Neural crest cell (in vitro differentiated cells): ENCODE measurements at places on chromosomes 4 and X.

GRCh38 chr4:159779716-159780115 lies 676.8 kb downstream of the RAPGEF2 start:
- DNase-seq: no peak

GRCh38 chrX:20715176-20715575 lies 448.5 kb upstream of the RPS6KA3 start:
- no peak for DNase-seq

DNA sequence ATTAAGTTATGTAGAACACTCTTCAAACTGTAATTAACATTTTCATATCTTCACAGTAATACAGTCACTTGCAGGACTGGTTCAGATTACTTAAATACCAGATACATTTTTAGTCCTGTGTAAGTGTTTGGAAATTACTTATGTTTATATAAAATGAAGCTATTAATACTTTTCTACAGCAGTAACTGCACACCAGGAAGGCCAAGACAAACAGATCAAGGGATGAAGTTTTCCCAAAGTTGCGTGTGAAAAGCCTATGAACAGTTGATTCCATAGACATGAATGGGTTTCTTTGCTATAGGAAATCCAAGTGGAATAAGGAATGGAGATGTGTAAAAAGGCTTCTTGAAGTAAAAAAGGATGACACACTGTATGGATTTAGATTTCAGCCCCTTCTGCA lies 28.9 kb upstream of the DRP2 start:
- DNase-seq: no peak

DNA sequence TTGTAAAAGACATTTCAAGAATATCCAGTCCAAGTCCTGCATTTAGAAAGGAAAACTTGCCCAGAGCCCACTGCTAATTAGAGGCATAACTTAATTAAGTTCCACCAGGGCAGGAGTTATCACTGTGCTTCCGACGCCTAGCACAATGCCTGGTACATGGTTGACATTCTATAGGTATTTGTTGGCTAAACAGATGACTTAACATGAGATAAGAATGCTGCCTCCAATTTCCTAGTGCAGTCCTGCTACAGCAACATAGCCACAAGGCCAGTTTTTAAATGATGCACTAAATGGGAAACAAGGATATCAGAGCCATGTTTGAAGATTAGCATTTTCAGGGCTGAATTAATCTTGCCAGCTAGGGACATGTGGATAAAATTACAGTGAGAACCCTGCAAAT lies 164.1 kb downstream of the RASL11B start:
- DNase-seq: no peak

DNA sequence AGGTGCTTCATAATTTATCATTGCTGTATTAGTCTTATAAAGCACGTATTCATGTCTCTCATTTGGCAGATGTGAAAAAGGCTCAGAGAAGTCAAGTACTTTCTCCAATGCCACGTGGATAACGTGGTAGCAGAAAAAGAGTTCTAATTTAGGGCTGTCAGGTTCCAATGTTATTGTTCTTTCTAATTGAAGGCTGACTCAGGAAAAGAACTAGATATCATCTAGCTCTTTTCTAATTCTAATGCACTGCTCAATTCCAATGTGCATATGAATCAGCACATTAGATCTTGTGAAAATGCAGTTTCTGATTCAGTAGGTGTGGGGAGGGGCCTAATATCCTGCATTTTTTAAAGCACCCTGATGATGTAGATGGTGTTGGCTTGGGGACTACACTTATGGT lies 22.8 kb downstream of the AGA start:
- DNase-seq: no peak

DNA sequence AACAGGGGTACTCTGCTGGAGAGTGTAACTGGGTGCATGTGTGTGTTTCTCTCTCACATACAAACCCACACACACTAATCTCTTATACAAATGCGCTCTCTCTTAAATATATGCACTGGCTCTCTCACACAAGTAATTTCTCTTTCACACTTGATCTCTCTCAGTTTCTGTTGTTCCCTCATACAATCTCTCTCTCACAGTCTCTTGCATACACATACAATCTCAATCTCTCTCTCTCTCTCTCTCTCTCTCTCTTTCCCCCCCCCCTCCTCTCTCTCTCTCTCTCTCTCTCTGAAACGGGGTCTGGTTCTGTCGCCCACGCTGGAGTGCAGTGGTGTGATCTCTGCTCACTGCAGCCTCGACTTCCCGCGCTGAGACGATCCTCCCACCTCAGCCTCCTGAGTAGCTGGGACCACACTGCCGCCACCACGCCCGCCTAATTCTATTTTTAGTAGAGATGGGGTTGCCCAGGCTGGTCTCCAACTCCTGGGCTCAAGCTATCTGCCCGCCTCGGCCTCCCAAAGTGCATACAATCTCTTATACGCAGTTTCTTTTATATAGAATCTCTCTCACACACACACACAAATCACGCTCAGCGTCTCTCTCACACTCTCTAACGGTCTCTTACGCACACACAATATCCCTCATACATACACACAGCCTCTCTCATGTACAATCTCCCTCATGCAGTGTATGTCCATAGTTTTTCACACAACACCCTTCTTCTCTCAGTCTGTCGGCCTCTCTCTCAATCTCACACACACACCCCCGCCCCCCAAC lies 518 bp upstream of the FAM241A start:
- DNase-seq: no peak

GRCh38 chr4:8911316-8912088 lies 39.9 kb upstream of the HMX1 start:
- DNase-seq: no peak

- no peak for DNase-seq
These were observed 48.5 kb upstream of the GPRIN3 start for GRCh38 chr4:89356086-89356485.

- no peak for DNase-seq
These were observed 9.9 kb downstream of the ABCG2 start for GRCh38 chr4:88148560-88148959.

DNA sequence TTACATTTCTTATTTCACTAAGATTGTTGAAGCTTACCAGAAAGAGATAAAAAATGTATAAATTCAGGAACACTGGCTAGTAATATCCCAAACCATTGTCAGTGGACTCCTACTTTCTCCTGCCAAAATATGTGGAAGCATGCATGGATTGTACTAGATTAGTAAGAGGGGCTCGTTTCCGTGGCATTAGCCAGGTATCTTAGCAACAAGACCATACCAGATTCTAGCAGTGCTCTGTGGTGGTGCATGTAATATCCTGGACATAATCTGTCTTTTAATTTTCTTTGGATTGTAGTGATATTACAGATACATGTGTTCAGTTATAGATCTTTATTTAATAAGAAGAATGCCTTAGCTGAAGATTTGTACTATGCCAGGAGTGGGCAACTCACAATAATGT lies 371.9 kb upstream of the PITX2 start:
- no peak for DNase-seq

DNA sequence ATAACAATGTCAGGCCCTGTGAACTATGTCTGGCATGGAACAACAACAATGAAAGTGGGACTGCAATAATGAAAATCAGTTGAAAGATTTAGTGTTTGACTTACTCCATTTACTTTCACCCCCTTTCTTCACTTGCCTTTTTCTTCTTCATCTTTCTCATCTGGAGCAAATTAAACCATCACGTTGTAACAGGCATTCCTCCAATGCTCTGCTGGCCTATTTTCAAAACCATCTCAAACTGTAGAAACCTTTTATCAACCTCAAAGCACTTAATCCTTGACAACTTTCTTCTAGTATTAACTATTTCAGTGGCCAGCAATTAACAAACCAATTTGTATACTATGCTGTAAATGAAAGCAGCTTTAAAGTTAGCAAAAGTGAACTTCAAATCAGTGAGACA lies 8.3 kb downstream of the KLHL13 start:
- DNase-seq: no peak

DNA sequence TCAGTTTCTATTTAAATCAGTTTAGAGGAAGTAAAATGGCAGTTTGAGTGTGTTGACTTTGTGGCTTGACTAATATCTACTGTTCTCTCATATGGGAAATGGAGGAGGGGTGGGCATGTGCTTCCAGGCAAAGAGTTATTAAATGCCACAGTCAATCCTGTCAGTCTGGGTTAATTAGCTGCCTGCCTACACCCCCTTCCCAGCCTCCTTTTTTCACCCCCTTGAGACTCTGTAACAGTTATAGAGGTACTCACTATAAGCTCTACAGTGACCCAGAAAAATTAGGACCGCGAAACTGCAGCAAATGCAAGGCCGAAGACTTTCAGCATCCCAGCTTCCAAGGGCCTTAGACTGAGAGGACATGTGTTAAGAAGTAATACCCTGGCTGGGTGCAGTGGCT lies 165.2 kb downstream of the CORIN start:
- DNase-seq: no peak

DNA sequence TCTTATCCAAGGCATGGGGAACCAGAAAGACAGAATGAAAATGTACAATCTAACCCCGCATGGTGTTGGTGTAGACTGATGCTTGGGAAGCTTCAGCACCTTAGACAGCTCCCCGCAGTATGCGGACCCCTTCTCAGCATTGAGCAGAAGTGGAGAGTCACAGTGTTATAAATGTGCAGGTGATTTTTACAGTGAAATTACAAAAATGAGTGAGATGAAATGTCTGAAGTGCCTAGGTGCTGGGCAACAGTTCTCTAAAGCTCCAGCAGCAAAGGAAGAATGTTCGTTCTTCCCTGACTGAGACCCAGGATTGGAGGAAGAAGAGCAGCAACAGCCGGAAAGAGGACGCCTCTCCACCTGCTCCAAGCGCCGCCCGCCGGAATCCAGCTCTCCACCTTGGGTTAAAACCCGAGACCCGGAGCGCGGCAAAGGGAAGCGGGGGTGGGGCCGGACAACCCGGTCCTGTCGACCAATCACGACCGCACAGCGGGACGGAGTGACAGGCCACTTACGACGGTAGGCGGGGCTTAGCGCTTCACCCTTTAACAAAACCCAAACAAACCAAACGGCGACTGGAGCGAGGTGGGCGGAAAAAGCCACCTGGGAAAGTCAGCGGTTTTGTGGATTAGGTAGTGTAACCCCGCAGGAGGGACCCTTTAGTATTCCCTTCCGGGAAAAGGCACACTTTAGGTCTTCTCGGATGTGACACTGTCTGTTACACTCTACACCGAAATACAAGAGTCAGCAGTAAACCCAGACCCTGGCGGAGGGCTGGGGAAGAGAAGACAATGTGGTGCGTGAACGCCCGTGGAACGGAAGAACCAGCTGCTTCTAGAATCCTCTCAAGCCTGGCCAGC lies at the start of gene GLRA3:
TSS of gene GLRA3 (minus strand) at position 403 of the 857 bp plus-strand sequence. CDS start 436 bp downstream, outside the sequence.
- peak; percentile 64 for DNase-seq

DNA sequence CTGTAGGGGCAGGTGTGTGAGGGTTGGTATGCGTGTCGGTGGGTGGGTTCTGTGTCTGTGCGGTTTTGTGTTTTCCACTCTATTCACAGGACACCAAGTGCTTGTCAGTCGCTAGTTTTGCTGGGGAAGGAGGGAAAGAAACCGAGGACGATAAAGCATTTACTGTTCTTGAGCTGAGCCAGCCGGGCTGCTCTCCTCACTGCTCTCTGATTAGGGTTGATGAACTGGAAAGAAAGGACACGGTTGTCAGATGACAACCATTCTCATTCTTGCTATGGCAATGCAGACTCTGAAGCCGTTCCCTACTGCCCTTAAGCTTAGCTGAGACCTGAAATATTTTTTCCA lies 832 bp downstream of the EGFL6 start:
- no peak for DNase-seq

DNA sequence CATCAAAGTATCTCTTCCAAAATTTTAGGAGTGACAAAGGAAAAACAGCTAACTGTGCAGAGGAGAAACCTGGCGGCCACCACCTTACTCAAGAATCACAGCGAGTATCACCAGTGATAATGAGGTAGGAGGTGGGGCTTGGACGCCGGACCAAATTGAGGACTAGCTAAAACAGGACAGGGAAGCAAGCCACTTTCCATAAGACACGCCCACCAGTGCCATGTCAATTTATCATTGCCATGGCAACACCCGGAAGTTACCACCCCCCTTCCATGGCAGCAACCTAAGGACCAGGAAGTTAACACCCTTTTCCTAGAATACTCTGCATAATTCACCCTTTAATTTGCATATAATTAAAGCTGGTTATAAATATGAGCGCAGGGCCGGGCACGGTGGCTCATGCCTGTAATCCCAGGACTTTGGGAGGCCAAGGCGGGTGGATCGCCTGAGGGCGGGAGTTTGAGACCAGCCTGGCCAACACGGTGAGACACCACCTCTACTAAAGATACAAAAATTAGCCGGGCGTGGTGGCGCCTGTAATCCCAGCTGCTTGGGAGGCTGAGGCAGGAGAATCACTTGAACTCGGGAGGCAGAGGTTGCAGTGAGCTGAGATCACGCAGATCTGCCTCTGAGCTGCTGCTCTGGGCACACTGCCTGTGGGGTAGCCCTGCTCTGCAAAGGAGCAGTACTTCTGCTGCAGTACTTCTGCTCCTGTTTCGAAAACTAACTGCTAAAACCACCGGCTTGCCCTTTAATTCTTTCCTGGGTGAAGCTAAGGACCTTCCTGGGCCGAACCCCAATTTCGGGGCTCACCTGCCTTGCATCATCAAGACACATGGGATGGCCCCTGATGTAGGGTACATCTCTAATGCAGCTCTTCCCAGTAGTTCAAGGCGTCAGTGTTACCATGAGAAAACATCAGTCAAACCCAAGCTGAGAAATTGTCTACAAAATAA lies 116.7 kb downstream of the HMX1 start:
- DNase-seq: no peak

GRCh38 chr4:180449395-180449956 lies 1793.7 kb upstream of the TENM3 start:
- no peak for DNase-seq

DNA sequence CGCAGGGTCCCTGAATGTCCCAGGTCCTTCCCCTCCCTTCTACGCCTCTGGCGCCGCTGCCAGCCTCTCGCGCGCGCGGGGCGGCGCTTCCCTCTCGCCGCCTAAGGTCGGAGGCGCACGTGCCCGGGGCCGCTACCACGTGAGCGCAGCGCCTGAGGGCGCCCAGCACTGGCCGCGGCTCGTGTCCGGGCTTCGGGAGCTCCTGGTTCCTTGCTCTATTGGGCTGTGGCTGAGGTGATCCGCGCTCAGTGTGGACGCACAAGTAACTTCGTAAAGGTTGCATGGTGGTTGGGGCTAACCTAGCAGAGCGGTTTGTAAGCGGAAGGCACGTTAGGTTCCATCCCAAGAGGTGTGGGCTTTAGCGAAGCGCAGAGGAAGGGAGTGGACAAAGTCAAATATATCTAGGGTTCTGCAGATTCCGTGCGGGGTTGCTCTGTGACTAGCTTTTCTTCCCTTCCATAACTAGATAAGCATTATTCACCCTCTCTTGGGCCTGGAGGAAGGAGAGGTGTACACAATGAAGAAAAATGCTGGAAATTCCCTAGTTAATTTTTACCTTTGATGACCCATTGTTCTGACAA lies 1.8 kb downstream of the TLL1 start:
- peak; percentile 4 for DNase-seq

DNA sequence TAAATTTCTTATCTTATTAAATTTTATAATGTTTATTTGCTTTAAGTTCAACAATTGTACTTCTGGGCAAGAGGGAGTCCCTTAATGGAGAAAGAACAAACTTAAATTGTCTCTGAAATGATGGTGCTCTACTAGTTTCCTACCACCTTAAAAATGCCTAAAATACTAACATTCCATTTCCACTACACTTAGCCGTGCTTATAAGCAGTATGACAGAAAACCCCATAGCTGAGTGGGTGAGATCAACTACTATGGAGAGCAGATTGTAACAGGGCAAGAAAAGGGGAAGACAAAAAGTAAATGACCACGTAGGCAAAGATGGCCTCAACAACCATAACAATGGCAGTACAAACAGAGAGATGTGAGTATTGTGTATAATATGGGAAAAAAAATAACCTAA lies 35.0 kb downstream of the RFC1 start:
- no peak for DNase-seq
